Bone marrow (tissue), 2 donors: ENCODE measurements at places on chromosomes 1 and 21.

- DNase-seq, result no peak
Observed at GRCh38 chr1:67847466-67847865, 14.2 kb upstream of the GNG12 start.

DNA sequence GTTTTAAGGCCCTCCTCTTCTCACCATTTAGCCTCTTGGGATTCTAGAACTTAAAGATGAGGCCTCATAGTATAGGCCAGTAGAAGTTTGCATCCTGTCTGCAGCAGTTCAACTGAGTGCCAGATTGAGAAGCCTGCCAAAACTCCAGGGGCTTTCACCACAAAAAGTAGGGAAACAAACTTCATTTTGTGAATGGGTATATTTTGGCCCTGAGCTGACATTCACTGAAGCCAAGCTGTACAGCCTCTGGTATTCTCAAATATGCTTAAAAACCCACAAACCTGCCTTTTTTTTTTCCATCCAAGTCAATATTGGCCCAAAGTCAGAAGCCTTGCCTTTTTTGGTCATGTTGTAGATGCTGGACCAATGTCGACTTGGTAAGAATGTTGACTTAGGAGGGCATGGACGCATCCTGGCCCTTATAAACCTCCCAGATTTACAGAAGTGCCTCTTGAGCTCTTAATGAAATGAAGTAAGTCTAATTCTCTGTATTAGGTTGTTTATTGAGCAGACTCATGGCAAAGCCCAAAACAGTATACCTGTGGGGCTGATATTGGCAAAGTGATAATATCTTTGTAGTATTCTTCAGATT, 337.5 kb downstream of the CHRM3 start:
- no peak for DNase-seq

DNA sequence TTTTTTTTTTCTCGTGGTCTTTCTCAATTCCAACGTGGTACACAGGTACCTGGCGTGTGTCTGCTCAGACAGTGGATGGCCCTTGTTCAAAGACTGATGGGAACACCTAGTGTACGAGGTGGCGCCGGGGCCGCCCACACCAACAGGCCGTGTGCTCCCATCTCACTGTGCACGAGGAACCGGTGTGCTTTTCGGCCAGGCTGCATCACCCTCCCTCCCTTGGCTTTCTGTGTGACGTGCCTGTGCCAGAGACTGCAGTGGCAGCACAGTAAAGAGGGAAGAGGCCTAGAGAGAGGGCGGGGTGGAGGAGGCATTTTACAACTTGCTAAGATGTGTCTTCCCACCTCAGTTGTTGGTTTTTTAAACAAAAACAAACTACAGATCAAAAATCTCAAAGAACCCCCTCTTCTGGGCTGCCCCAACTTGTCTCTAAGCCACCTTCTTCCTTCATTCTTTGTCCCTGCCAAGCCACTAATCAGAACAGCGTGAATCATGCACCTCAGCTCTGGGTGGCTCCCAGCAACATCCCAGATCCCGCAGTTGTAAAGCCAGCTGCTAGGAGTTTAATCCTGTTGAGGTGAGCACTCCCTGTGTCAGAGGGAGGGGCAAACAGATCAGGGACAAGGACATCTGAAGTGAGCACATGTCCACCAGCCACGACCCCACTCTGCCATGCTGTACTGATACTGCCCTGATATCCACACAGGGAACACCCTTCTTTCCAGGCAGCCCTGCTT, 20.7 kb downstream of the IRF2BP2 start:
- DNase-seq, result no peak

GRCh38 chr1:41362357-41362721, 1.1 kb downstream of the FOXO6 start:
- DNase-seq, result no peak

DNA sequence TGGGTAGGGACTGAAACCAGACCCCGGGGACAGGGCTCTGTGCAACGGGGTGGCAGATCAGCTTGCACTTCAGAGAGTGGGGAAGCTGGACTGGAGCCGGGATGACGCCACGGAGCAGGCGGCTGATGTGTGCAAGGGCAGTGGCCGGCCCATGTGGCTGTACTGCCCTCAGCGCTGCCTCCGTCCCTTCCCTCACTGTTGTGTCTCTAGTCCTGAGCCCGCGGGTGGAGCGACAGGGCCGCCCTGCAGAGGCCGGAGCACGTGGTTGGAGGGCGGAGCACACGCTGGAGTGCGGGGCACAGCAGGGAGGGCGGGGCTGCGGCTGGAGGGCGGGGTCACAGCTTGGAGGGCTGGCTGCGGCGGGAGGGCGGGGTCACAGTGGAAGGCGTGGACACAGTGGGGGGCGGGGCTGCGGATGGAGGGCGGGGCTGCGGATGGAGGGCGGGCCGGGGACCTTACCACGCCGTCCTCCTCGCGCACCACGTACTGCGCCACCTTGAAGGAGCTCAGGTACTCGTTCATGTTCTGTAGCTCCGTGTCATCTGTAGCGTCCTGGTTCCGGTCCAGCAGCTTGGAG, 52.4 kb downstream of the CHD5 start:
- no peak for DNase-seq

DNA sequence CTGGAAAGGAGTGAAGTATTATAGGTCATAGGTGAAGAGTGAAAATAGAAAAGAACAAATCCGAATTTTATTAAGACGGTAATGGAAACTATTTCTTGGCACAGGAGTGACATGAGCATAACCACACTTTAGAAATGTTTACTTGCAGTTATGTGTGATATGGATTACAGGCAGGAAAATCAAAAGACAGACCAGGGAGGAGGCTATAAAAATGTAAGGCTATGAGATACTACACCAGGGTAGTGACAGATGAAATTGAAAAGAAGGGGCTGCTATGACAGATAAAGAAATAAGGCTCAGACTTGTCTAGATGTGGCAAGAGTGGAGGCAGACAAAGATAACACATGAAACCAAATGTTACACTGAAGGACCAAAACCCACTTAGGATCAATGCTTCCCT, 31.7 kb downstream of the GPATCH2 start:
- no peak for DNase-seq

DNA sequence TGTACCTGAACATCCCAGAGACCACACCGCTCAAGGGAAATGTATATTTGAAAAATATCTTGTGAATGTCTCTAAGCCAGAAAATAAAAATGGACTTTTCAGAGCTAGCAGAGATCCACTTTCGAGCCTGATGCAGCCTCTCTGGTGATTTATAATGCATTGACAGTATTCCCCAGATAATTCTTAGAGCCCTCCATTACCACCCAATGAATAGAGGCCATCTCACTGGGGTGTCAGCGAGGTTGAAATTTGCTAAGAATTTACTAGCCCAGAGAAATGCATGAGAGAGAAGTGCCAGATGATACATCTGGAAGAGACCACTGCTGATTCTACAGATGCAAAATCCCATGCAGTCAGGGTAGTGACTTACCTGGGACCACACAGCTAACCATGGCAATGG, 25.5 kb upstream of the NTPCR start:
- no peak for DNase-seq

DNA sequence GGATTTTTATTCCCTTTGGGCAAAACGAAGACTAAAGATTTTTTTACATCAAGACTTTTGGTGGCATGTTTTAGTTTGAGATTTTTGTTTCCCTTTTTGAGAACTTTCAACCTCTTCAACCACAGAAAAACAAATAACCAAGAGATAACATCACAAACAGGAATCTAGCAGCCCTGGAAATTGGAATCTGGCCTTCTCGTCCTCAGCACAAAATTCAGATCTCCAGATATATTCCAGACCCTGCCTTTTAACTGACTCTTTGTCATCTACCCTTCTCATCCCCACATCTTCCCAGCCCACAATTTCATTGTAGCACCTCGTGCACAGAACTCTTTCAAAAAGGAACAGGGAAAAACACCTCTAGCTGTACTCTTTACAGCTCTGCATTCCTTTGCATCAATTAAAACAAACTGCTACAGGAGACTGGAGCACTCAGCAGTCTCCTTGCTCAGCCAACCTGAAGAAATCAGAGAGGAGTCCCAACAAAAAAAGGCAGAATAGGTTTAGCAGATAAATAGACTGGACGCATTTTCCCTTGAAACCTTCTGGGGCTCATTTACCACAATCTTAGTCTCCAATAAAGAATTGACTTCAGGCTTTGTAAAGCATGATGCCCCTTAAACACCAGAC, 251.0 kb downstream of the TTLL7 start:
- DNase-seq, result no peak

DNA sequence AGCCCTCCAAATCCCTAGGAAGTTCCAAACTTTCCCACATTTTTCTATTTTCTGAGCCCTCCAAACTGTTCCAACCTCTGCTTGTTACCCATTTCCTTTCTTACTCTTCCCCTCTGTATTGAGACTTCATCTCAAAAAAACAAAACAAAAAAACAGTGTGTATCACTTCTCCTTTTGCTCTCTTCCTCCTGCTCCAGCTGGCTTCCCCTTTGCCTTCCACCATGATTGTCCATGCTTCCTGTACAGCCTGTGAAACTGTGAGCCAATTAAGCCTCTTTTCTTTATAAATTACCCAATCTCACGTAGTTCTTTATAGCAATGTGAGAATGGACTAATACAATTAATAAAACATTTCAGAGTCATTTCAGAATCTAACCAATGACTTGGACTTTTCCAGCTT, 69.6 kb upstream of the KRTAP19-8 start:
- DNase-seq, result peak; percentile 73

DNA sequence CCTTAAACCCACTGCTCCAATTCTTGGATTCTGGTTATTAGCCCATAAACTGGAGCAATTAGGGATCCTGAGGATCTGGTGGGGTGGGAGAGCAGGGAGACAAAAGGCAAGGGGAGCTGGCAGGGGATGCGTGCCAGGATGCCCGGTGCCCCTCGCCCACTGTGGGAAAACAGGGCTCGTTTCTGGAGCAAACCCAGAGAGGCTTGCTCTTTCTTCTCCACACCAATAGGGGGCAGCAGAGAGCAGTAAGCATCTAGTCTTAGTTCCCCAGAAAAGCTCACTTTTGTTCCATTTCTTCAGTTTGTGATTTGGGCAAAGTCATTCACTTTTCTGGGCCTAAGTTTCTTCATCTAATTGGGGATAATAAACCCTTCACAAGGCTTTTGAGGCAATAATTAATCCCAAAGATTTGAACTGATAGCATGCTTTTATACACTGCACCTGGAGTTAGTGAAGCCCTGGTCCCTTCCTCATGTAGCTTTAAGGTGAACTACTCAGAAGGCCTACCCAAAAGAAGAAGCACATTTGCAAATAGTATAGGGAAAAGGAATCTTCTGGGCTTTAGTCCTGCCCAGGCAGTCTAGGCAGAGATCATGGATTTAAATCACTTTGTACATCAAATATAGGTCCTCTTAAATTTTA, 160.6 kb upstream of the USP24 start:
- peak; percentile 32 for DNase-seq

- DNase-seq, result no peak
Observed at GRCh38 chr1:160460214-160460642, 59.9 kb downstream of the VANGL2 start.

DNA sequence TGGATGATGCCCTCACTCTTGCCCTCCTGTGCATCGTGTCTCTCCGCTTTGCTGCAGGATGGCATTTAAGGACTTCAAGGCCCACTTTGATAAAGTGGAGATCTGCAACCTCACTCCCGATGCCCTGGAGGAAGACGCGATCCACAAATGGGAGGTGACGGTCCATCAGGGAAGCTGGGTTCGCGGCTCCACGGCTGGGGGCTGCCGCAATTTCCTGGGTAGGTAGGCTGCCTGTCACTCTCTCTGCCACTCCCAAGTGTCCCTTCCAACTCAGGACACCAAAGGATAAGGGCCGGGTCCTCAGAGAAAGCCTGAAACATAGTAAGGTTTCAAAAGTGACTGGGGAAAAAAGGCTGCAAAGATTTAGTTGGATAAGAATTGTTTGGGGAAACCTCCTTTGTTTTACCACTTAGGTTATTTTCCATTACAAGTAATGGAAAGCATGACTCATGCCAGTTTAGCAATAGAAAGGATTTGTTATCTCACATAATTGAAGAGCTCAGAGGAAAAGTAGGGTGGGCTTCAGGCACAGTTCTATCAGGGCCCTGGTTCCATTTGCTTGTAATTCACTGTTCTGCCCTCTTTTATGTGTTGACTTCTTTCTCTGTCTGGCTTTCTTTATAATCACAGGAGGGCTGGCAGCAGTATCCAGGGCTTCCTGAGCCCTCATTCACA, 31.9 kb downstream of the CAPN9 start:
- no peak for DNase-seq

GRCh38 chr1:94100785-94101612, 19.9 kb downstream of the ABCA4 start:
- DNase-seq, result no peak

DNA sequence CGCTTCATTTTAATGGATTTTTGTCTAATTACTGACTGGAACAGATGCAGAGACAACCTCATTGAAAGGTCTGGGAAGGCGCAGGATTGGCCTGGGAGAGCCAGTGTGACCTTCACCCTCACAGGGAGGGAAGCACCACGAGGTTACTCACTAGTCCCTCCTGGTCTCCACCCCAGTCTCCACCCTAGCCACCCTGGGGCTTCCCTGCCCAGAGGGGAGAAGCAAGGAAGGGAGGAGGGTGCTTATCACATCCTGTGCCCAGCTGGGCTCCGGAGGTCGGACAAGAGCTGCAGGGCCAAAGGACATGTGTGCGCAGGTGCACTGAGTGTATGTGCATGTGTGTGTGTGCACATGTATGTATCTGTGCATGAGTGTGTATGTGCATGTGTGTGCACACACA, 220.1 kb upstream of the VAMP3 start:
- DNase-seq, result no peak

DNA sequence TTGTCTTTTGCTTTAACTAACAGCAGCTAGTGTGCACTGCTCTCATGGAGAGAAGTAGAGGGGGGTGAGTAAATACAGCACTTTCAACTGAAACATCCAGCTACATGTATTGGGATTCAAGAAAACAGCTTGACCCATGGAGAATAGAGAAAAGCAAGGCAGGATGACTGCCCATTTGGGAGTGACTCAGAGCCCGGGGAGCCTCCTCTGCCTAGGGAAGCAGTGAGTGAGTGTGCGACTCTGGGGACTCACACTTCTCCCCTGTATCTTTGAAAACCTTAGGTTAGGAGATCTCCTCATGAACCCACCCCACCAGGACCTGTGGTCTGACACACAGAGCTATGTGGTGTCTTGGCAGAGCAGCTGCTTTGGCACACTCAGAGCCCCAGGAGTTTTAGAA, 82.0 kb upstream of the PTGFR start:
- DNase-seq, result no peak

DNA sequence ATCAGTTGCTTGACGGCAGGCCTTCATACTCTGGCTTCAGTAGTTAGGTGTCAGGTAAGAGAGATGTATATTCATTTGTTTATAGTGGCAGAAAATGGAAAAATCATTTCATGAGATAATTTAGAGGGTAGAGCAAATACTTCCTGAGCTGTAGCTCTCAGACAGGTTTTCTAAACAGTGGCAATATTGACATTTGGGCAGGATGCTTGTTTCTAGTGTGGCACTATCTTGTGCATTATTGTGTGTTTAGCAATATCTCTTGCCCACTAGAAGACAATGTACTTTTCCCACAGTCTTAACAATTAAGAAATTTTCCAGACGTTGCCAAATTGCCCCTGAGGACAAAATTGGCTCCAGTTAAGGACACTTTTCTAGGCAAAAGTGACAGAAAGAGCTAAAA, 1143.1 kb downstream of the PLA2G4A start:
- no peak for DNase-seq

DNA sequence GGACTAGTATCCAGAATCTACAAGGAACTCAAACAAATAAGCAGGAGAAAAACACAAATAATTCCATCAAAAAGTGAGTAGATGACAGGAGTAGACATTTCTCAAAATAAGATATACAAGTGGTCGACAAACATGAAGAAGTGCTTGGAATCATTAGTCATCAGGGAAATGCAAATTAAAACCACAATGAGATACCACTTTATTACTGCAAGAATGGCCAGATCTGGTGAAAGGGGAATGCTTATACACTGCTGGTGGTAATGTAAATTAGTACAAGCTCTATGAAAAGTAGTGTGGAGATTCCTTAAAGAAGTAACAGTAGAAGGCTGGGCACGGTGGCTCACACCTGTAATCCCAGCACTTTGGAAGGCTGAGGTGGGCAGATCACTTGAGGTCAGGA, 73.8 kb downstream of the POU2F1 start:
- DNase-seq, result no peak
